ENCODE measurements at places on chromosomes 6 and 20.

- DNase-seq: no peak
Observed at GRCh38 chr20:11008444-11009033, 334.7 kb upstream of the JAG1 start.

- no peak for DNase-seq
Observed at GRCh38 chr6:141029908-141030307, 1102.8 kb upstream of the GJE1 start.

DNA sequence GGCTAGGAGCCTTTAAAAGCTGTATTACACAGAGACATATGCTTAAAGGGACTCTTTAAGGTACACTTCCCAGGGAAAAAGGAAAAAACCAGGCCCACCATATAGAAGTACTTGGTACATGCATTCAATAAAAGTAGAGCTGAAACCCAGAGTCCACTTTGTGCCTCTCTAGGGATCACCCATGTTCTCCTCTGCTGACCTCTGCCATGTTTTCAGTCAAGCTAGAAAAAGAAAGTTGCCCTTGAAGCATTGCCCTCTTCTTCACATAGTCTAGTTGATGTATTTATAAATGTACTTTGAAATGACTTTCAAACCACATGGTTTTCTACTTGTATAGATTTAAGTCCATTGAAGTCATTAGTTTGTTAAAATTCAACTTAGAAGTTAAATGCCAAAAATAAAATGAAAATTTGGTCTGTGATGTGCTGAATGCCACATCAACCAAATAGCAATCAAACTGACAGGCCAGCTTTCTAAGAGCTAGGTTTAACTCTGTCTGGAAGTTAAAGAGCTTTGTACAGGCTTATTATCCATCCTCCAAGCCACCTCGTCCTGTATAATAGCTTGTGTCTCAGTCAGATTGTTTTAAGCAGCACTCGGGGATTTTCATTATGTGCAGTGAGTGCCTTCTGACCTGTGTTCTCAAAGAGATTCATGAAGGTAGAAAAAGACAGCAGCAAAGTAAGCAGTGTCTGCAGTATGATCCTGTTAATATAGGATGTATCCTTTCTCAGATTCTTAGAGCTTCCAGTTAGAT lies 238.6 kb upstream of the PLN start:
- no peak for DNase-seq

DNA sequence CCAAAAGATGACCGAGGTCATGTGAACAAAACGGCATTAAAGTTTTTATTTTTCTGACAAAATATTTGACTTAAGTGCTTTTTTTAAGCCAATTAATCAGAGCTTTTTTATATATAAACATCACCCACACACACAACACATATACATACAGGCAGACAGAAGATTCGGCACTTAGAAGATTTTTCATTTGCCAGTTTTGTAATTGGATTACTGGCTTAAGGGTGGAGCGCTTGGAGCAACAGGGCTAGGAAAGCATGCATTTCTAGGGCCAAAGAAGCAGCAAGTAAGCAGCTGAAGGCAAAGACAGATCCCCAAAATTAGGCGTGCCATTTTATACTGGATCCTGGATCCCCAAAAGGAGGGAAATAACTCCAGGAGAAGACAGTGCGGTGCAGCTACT lies 30.3 kb downstream of the SAMD5 start:
- no peak for DNase-seq

GRCh38 chr6:109428889-109429477 lies 11.4 kb downstream of the PPIL6 start:
- DNase-seq: no peak

DNA sequence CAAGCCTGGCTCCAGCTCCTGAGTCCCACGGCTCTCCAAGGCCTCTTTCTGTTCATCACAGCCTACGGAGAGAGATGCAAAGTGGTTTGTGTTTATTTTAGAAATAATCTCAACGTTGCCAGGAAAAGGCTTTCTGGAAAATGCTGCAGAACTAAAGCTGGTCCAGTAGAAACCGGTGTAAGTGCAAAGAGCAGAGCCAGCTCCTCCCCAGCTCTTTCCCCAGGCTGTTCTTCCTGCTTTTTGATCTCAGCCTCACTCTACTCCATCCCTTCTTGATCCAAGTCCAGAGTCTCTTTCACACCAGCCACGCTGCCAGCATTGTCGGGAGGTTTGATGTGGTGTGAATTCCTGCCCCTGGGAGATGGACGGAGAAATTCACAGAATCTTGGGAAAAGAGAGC lies 69.8 kb downstream of the TMEM170B start:
- DNase-seq: no peak

- no peak for DNase-seq
Observed at GRCh38 chr20:13149371-13150105, 71.5 kb upstream of the ISM1 start.

GRCh38 chr6:6880745-6881437 lies 226.9 kb upstream of the RREB1 start:
- no peak for DNase-seq

GRCh38 chr6:129186988-129187387 lies 304.1 kb downstream of the LAMA2 start:
- DNase-seq: no peak

DNA sequence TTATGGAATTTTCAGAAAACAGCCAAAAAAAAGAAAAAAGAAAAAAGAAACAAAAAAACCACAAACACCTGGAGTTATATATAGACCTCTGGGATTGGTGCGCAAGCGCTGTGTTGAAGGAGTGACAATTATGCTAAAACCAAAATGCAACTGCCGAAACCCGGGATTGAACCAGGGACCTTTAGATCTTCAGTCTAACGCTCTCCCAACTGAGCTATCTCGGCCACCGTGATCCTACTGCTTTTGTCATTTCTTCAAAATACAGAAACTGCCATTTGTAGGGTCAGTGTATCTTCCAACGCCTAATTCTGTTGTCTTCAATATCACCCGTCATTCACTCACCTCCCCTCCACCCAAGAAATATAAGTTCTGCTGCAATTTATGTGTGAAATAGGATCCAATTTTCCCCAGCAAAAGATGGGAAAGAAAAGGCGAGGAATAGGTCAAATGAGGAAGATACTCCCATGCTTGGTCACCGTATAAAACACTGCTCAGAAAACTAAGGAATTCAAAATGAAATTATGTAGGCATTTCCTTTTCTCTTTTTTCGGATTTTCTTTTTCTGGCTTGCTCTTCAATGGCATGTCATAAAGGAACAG lies 116.0 kb downstream of the TRIM27 start:
- DNase-seq: peak; percentile 56

DNA sequence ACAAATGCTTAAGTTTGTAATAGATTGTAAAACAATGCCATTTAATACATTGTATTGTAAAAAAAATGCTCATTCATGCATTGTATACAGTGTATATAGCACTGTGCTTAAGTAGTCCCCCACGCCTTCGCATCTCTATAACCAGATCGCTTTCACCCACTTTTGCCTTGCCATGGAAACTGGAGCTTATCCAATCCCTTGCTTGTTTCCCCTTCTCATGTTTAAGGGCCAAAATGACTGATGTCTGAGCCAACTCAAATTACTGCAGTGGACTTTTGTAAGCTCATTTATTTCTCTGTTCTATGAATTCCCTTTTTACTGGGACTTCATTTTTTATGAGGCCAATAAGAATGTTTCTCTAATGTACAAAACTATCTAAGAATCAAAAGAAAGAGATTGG lies 730.9 kb upstream of the GJE1 start:
- no peak for DNase-seq

GRCh38 chr6:44166591-44167184 lies 8.1 kb downstream of the CAPN11 start:
- DNase-seq: peak; percentile 36

All from AML-193 (cell line).